ENCODE measurements at places on chromosomes 4 and X.

GRCh38 chr4:122930862-122931261, 8.5 kb upstream of the NUDT6 start:
- DNase-seq, result no peak

DNA sequence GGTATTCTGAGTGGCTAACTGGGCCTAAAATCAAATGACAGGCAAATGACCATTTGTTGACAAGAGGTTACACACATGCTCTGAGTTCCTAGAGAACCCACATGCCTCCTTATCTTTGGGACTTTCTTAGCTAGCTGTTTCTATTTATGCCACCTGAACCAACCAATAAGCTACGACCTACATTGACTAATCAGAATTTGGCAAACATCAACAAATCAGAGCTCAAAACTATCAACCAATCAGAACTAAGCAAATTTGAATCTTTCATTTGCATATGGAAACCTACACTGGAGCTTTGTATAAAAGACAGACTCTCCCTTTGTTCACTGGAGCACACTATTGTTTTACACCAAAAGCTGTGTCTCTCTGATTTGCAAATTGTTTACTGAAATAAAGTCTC, 192.0 kb downstream of the CXXC4 start:
- DNase-seq, result no peak

DNA sequence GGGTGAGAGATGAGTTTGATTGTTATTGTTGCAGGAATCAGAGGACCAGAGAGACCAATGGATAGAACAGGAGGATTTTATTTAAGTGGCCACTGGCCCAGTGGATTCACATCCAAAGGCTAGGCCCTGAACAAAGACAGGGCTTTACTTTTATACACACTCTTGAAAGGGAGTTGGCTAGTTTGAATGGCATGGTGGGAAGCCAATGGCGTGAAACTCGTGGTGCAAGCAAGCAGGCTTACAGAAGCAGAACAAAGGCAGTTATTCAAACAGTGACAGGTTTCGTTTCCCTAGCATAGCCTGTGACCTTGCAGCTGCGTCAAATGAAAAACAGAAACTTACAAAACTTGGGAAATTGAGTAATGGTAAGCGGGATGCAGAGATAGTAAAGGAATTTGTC, 110.2 kb upstream of the PRDX4 start:
- DNase-seq, result no peak

DNA sequence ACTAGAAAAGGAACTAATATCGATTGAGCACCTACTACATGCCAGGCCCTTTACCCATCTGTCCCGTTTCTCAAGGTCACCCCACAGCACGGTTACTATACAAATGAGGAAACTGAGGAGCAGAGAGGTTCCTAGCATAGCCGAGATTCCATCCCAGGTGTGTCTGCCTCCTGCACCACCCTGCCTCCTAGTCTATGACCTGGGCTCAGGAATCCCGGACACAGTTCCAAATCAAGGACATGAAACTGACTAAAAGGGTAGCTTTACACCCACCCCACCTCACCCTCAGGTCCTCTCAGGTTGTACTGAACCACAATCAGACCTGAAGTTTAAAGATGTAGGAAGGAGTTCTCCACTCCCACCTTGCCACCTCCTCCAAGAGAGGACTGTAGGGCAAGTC, 55.6 kb downstream of the APBB2 start:
- no peak for DNase-seq

DNA sequence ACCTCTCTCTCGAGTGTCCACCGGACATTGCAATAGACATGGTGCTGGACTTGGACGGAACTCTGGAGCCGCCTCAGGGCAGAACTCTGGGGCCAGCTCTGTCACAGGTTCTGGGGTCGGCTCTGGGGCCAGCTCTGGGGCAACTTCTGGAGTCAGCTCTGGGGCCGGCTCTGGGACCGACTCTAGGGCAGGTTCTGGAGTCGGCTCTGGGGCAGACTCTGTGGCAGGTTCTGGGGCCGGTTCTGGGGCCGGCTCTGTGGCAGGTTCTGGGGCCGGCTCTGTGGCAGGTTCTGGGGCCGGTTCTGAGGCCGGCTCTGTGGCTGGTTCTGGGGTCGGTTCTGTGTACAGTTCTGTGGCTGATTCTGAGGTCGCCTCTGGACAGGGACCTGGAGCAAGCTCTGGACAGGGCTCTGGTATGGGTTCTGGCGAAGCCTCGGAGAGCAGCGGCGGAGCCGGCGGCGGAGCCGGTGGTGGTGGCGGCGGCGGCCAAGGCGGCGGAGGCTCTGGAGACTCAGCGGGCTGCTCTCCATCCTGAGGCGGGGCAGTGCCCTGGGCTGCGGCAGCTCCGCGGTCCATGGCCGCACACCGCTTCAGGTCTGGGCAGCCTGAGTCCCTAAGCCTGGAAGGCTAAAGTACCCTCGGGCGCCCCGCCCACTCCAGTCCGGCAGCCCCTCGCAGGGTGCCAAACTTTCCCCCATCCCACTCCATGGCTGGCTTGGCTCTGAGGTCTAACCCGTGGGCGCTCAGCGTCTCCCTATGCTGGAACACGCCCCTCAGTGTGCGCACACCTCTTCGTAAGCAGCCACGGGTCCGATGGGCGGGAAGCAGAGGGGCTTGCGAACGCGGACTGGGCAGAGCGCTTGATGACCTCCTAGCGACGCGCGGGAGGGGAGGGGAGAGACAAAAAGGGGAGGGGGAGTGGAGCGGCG, at the start of gene DGKK:
Gene DGKK, minus strand, starts transcription at position 723 of the 929 bp plus-strand sequence. Its CDS starts 147 bp downstream, at position 576.
- no peak for DNase-seq

GRCh38 chrX:78886550-78886949, 58.6 kb upstream of the P2RY10 start:
- no peak for DNase-seq

- DNase-seq, result no peak
These were observed 424.6 kb downstream of the PABPC4L start for GRCh38 chr4:133776961-133777360.

GRCh38 chrX:45823536-45823935, 622.9 kb upstream of the DIPK2B start:
- DNase-seq, result no peak

- no peak for DNase-seq
These were observed 352.9 kb downstream of the RAPGEF2 start for GRCh38 chr4:159455675-159456237.

DNA sequence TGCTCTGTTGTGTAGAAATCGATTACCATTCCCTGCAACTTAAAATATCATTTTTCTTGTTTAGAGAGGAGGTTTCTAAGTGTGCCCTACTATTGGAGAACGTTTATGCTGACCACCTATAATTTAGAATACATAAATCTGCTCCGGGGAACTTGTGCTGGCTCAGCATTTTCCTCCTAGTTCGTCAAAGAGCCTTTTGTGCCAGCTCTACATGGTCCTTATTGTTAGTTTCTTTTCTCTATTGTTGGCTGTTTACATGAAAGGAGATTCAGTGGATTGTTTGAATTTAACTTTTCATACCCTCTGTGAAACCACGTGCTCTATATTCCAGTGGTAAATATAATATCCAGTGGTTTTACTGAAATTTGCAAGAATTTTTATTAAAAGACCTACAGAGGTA, 53.4 kb upstream of the ATP8A1 start:
- DNase-seq, result no peak

DNA sequence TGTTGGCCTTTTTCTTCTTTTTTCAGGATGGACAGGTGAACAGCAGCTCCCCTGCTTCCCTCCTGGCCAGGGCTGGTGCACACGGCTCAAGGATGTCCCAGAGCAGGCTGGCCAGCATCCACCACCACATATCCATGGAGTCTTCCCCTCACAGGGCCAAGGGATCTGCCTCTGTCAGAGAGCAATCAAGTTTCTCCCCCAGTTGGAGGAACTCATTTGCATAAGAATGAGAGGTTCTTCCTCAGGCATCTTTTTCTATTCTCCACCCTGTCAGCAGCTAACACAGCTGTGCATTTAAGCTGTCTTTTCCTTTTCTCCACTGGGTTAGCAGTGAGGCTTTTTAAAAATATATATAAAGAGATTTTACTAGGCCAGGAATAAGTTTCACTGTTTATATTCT, 143.8 kb downstream of the ANAPC10 start:
- no peak for DNase-seq

DNA sequence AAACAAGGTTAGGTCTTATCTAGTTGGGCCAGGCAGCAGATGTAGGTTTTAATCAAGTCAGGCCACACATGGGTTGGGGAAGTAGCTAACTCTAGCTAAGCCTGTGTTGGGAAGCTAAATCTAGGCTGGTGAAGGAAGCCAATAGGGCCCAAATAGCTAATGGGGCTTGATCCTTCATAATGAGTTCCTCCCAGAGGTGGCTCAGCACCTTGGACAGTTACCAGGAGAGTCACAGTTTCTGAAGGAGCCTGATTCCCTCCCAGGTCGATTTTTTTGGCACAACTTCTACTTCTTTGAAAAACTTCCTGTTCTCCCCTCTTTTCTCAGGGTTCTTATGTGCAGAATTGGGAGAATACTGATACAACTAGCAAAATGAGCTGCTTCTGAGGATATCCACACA, 242.5 kb upstream of the PRPS2 start:
- DNase-seq, result no peak

DNA sequence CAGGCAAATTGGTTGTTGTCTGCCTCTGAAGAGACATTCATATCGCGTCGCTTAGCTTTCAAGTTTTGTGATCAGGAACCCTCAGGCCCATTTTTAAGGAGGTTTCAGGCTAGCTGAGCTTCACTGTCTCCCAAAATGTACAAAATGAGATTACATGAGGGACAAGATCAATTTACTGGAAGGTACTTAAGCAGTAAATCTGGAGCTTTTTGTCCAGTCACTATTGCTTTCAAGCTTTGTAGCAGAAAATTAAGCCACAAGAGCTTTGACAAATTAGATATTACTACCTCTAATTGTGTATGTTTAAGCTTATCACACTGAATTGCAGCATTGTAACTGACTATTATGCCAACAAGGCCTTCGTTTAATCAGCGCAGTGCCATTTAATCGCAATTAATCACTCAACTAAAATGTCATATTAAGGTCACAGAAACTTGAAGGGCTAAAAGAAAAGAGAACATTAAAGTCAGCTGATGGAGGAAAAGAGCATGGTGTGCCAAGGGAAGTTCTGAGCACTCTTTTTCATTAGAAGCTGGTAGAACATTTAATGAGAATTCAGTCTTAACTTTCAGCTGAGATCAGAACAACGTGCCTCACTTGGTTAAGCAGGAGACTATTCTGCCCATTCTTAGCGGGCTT, 353.0 kb downstream of the FBXO8 start:
- no peak for DNase-seq

- DNase-seq, result no peak
These were observed 73.9 kb downstream of the RTL5 start for GRCh38 chrX:72057849-72058248.

DNA sequence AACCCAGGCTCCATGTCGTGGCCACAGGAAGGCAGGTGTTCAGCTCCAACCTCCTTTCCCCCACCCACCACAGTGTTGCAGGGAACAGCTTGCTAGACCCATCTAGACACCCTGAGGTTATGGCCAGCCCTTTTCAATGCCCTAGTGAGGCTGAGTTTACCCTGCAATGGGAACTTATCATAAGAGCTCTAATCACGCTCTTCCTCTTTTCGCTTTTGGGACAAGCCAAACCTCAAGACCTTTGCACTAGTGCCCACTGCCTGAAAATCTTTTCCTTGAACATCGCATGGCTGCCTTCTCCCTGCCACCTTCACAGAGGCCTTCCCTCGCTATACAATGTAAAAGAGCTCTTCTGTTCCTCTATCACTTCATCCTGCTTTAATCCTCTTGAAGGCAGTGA, 2.4 kb upstream of the FGFBP2 start:
- DNase-seq, result no peak

DNA sequence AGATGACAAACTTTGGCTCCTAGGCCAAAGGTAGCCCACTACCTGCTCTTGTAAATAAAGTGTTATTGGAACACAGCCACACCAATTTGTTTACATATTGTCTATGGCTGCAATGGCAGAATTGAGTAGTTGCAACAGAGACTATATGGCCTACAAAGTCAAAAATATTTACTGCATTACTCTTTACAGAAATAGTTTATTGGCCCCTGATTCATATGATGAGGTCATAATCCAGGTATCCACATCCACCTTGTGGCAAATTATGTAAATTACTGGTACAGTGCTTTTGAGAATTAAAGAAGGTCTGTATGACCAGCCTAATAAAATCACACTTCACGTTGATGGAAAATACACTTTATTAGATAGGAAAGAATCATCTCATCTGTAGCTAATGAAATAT, 337.0 kb upstream of the DDX53 start:
- DNase-seq, result no peak

DNA sequence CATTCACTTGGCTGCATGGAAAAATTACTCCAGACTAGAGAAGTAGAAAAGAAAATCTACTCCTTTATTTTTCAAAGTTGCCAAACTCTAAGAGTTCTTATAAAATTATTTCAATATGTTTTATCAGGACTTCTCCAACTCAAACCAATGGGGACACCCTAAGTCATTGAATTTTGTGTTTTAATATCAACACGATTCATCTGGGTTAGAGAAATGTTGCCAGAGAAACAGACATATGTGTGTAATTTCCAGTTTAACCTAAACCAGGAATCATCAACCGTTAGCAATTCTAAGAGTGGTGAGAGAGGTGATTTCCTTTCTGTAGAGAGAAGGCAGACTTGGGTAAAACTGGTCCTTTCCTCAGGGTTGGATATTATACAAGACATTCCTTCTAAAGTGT, 291.8 kb downstream of the LDB2 start:
- DNase-seq, result no peak

DNA sequence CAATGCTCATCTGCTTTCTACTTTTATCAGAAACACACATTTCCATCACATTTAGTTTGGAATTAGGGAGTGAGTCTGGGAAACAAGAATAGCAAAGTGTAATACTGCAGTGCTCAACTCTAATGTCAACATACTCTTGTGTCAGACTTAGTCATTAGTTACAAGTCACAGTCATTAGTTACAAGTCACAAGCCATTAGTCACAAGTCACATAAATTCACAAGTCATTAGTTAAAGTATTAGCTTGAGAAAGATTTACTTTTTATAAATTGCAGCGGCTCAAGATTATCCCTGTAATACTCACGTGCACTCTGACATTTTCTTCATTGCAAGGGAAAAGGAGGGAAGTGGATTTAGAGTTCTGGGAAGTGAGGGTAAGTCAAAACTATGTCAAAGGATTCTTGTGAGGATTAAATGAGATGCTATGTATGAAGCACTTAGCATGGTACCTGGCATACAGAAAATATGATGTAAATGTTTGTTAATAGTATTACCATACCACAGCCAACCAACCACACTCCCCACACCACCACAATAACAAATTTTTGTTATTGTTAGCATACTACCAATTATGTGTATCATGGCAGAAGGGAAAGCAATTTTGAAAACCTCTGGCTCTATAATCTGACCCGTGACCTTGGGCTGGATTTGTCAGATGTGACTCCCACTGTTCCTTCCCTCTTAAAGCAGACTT, 116.6 kb downstream of the ARHGAP24 start:
- no peak for DNase-seq

- no peak for DNase-seq
These were observed 153.0 kb downstream of the ADAM29 start for GRCh38 chr4:175071123-175071522.

GRCh38 chr4:175703956-175704600, 108.0 kb downstream of the GPM6A start:
- DNase-seq, result no peak

GRCh38 chr4:56744030-56744429, 62.9 kb upstream of the HOPX start:
- DNase-seq, result no peak

- DNase-seq, result no peak
These were observed 31.9 kb downstream of the RUFY3 start for GRCh38 chr4:70753630-70754029.

Data from stimulated activated CD4-positive, alpha-beta T cell treated with anti-CD3 and anti-CD28 coated beads, Interleukin-12 subunit alpha, Interleukin-12 subunit beta, amount 100 ng/mL, for 24 hours (primary cell).